Stimulated activated CD4-positive, alpha-beta T cell treated with anti-CD3 and anti-CD28 coated beads, Interleukin-1b, Interleukin-23, amount 100 ng/mL, for 4 hours (primary cell): ENCODE measurements at places on chromosomes 4 and X.

DNA sequence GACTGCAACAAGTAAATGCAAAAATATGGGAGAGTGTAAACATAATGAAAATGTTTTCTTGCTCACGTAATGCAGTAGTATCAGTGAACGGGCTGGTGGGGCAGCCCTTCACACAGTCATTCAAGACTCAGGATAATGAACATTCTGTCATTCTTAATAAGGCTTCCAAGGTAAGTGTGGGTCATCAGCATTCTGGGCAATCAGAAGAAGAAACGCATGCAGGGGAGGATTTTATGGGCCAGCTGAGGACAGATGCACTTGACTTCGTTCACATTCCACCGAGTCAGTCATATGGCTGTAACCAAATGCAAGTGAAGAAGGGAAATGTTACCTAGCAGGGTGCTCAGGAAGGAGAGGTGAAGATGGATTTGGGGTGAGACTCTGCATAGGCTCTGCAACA, 68.0 kb upstream of the MAP9 start:
- no peak for DNase-seq

DNA sequence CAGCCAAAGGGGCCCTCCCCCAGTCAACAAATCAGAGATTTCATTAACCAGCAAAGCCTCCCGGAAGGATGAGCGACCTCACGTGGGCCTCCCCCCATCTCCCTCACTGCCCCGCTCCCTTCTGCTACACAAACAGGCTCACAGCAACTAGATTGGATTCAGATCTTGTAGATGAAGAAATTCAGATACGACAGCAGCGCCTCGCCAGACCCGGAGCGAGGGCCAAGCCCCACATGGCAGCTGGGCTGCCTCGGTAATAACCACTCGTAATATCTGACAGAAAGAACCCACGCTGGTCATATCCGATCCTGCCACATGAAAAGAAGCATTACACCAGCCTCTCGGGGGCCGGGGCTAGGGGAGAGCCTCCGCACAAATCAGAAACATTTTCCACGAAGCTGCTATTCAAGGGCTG, 581.3 kb downstream of the BCOR start:
- no peak for DNase-seq

DNA sequence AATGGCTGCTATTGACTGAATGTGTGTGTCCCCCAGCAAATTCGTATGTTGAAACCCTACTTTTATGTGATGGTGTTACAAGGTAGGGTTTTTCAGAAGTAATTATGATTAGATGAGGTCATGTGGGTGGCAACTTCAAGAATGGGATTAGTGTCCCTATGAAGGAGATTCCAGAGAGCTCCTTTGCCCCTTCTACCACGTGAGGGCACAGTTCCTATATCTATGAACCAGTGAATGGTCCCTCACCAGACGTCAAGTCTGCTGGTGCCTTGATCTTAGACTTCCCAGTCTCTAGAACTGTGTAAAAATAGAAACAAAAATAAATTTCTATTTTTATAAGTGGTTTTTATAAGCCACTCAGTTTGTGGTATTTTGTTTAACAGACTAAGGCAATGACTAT, 1137.6 kb upstream of the IGFBP7 start:
- no peak for DNase-seq

DNA sequence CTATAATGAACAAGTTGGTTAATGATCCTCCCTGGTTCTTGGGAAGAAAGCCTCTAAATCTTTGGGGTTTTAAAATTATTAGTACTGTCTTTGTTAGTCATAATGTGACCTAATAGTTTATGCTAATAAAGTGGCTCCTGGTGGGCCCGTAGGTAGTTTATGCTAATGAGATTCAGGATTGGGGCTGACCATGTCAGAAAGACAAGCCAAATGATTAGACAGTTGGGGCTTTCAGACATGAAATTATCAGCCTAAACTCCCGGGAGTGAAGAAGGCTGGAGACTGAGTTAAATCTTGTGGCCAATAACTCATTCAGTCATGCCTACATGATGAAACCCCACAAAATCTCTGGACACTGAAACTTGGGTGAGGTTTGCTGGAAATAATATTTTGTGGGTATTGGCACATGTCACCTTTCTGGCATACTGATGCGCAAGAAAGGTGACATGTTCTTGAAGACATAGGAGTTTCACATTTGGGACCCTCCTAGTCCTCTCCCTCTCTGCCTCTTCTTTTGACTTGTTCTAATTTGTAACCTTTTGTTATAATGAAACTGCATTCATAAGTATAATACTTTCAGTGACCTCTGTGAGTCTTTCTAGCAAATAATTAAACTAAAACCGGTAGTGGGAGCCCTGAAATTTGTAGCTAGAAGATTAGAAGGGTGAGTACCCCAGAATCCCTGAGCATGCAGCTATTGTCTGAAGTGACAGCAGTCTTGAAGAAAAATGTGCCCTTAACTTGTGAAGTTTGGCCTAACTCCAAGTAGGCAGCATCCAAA, 196.8 kb upstream of the FSTL5 start:
- DNase-seq: no peak

DNA sequence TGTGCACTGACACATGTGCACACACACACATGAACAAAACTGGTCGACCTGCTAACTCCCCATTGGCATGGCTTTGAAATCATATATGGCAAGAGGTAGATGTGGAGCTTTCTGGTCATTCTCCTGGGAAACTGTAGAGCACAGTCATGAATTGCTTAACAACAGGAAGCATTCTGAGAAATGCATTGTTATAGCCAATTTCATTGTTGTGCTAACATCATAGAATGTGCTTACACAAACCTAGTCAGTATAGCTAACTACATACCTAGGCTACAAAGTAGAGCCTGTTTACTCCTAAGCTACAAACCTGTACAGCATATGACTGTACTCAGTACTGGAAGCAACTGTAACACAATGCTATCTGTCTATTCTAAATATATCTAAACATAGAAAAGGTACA, 134.2 kb upstream of the SH3RF1 start:
- no peak for DNase-seq

DNA sequence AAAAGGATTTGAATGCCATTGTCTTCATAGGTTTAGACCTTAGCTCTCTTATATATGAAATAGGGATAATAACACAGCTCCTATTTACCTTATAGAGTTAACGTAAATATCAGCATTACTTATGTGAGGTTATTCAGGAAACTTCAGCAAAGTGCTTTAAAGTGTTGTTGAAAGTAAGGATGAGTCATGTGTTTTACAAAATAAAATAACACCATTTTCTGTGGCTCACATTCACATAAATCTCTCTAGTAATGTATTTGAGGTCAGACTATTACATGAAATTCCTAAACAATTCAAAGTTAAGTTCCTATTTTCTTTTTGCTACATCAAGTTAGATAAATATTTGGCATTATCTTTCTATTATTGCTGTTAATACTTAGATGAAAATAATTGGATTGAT, 2.9 kb downstream of the GNRHR start:
- no peak for DNase-seq

- no peak for DNase-seq
These were observed 513.6 kb upstream of the PITX2 start for GRCh38 chr4:111136438-111136837.
